ENCODE measurements at places on chromosomes 6 and 20.

DNA sequence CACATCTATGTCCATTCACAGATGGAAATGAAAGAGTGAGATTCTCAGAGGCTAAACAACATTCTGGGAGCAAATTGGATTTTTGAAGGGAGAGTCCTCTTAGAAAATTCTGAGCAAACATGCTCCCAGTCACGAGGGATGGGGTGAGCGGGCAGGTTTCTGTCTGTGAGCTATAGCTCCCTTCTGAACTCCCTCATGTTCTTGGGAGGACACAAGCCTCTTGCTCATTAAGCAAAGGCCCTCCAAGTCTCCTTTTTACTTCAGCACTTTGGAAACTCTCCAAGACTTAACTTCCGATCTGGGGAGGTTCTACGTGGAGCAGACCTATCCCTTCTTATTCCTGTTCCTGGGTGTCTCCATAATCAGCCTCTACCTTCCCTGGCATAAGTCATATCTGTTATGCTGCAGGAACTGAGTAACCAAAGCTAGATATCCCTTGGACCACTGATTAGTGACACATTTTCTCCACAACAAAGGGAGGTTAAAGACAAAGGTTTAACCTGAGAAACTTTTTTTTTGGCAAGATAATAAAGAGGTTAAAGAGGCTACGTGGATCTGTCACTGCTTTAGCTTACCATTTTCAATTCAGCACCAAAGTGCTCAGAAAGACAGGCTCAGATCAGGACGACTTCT, 33.0 kb upstream of the SMIM29 start:
- no peak for DNase-seq

DNA sequence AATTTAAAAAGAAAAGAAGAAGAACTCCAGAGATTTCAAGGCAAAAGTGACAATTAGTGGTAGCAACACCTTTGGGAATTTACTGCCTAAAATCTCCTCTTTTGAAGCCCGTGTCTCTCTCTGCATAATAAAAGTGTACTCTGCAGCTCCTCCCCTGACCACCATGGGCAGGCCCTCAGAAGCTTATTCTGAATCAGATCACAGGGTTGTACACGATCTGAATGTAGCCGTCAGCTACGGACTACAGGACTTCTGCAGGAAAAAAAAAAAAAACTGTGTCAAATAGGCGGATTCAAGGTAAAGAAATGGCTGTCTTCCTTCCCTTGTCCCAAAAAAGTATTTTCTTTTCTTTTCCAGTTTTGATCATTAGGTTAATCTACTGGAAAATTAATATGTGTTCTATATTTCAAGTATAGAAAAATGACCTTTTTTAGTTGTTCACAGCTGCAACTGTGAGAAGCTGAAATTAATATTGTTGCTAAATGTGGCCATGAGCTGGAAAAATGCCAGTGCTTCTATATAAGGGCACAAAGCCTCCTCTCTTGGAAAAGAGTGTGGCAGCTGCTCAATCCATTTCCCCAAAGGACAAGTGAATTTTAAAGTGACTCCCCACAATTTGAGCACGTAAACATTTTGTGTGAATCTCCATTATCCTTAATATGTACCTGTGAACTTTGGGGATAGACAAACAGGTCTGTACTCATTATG, 397.4 kb downstream of the C6orf118 start:
- DNase-seq = no peak

DNA sequence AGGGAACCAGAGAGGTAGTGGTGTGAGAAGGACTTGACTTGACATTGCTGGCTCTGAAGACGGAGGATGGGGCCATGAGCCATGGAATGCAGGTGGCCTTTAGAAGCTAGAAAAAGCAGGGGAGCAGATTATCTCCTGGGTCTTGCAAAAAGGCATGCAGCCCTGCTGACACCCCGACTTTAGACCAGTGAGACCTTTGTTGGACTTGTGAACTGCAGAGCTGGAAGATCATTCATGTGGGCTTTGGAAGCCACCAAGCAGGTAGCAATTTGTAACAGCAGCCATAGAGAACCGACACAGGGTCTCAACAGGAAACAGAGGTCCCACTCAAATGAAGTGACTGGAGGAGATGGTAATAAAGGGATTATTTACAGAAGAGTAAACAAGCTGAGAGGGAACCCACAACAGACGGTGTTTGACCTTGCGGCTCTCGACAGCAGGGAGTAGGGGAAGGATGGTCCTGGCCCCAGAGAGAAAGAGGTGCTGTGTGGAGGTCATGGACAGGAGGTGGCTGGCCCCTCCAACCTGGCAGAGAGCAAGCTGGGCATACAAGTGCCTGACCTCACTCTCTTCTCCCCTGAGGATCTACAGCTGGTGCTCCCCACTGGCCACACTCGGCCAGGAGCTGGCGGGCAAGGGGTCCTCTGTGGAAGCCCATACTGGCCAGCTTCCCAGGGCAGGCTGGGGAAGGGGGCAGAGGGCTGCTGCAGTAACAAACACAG, 43.9 kb downstream of the SLC22A23 start:
- no peak for DNase-seq

- no peak for DNase-seq
These were observed 4.8 kb upstream of the STX16 start for GRCh38 chr20:58646257-58646656.

GRCh38 chr20:1165521-1165920, 19.3 kb downstream of the TMEM74B start:
- DNase-seq = no peak

DNA sequence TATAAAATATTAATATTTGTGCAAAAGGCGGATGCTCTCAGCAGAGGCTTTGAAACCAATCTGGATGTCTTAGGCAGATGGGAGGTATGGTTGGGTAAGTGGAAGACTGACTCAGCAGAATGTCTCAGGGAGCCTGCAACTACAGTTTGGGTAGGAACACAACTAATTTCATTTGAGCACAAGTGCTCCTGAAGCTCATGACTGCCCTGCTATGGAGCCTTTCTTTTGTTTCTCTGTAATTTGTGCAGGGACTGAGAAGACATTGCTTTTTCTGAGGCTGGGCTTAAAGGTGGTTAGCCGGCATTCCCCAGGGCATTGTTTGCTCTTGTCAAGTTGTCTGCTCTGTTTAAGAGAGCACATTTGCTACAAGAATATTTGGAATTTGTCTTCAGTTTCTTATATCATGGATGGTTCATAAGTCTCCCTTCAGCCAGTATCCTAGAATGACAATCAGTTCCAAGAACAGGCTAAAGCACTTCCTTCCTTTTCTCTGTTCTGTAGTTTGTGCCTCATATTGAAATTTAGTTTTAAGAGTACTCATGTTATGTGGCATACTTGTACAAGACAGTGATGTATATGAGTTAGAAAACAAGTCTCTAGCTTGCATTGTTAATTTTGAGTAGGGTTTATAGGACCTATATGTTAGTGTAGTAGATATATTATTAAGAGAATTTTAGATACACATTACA, 208.3 kb downstream of the ZFAND3 start:
- no peak for DNase-seq

GRCh38 chr6:158018851-158019361, 37.2 kb downstream of the SYNJ2 start:
- no peak for DNase-seq

DNA sequence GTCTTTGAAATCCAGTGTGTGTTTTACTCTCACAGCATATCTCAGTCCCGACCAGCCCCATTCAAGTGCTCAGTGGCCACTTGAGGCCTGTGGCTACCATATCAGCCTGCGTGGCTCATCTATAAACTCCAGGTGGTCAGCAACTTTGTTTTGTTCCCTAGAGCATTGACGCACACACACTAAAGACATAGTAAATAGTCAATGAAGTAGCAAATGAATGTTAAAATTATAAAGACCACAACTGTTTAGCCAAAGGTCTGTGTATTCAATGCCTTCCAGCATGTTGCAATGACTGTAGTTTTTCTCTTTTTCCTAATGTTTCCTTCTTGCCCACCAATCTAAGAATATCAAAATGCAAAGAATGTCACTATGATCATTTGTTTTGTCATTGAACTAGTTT, 238.2 kb upstream of the ZNF217 start:
- no peak for DNase-seq

DNA sequence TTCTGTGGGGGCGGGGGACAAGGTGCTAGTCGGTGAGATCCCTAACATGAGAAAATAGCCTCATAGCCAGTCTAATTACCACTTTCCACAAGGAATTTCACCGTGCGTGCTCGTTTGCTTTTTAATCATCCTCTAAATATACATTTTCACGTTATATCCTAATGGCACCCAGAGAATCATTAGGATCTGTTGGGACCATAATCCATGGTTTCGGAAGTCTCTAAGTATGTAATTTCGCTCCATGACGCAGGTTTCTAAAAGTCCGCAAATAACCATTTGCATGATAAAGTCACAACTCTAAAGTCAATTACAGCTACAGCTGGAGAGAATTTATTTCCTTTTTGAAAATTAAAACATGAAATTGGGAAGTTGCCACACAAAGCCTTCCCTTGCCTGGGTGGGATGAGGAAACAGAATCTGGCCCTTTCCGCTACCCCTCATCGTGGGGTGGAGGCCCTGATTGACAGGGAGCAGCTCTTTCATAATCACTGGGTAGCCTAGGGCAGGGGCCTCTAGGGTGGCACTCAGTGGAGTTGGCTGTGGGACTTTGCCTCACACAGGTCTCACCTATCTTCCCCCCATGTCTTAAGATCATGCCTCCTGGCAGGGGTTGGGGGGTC, 81.9 kb downstream of the LRFN2 start:
- DNase-seq = peak; percentile 61

- DNase-seq = no peak
These were observed 71.2 kb downstream of the FYN start for GRCh38 chr6:111802015-111802414.

GRCh38 chr6:134172020-134172705, 119.7 kb upstream of the SLC2A12 start:
- no peak for DNase-seq

DNA sequence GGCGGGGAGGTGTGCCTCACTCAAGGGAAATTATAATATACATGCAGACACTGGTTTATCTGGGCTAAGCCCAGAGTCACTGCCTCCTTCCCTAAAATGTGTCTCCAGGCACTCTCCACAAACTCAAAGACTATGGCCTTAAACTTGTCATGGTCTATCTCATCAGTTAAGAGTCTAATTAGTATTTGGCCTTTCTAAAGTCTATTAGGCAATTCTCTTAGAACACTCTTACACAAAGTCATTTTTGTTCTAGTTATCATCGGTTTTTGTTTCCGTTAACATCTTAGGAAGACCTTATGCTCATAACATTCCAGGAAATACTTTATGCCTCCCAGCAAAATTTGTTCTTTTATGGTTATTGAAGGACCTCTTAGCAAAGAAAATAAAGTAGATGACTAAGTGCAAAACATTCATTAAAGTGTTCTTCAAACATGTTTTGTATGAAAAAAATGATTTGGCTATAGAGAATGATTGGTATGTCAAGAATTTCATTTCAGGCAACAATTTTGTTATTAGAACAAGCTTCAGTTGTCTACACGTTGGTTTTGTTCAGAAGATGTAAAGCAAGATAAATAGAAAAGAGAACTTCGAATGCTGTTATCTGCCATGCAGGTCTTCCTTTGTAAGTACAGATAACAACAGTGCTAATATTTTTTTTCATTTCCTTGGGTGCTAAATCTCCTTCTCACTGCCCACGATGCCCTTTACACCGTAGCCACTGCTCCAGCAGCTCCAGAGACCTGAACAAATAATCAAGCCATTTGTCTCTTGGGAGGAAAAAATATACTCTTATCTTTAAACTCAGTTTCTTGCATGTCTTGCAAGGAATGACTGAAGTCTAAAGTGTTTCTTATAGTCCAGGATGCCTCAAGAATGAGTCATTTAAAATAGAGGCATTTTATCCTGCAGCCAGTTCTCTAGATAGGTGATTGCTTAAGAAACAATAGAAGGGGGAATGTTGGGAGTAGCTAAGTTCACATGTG, 170.4 kb downstream of the HTR1B start:
- no peak for DNase-seq

DNA sequence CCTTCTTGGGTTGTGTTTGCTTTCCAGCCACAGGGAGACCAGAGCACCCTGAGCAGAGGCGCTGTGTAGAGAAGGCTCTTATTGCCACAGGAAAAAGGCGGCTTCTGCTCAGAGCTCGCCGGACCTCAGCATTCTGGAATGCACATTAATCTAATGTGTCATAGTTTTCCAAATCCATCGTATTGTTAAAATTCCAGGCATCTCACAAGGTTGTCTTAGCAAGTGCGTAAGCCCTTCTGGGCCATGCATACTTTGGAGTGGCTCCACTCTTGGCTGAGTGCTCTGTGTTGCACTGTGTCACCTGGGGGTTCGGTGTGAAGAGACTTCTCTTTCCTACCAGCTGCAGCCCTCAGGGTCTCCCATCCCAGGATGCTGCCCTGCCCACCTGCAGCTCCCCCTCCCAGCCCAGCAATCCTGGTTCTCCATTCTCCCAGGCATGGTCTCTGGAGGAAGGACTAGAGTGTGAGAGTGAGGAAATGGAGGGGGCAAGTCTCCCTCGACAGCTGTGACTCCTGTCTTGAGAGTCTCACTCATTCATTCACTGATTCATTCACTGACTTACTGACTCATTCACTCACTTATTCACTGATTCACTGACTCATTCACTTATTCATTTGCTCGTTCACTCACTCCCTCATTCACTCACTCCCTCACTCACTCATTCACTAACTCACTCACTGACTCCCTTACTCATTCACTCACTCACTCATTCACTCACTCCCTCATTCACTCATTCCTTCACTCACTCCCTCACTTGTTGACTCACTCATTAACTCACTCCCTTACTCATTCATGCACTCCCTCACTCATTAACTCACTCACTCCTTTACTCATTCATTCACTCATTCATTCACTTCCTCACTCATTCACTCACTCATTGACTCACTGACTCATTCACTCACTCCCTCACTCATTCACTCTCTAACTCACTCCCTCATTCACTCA, 83.7 kb upstream of the MPC1 start:
- DNase-seq = peak; percentile 3

GRCh38 chr20:50093240-50093639, 19.7 kb downstream of the UBE2V1 start:
- no peak for DNase-seq

DNA sequence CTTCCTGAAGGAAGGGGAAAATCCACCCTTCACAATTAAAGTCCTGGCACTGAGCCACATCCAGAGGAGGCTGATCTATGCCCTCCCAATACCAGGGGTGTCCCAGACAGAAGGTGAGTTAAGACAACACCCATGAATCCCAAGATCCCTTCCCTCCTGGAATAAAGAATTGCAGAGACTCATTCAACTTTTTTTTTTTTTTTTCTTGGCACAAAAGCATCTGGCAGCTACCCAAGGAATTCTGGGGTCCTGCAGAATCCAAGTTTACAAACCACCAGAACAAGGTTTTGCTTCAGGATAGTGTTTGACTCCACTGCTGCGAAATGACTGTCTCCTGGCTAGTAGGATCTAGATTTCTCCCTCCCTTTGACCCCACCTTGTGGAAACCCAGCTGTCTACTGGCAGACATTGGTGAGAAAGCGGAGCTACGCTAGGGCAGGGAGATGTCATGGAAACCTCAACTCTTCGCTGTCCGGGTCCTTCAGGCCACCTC, 37.4 kb downstream of the JAG1 start:
- no peak for DNase-seq

DNA sequence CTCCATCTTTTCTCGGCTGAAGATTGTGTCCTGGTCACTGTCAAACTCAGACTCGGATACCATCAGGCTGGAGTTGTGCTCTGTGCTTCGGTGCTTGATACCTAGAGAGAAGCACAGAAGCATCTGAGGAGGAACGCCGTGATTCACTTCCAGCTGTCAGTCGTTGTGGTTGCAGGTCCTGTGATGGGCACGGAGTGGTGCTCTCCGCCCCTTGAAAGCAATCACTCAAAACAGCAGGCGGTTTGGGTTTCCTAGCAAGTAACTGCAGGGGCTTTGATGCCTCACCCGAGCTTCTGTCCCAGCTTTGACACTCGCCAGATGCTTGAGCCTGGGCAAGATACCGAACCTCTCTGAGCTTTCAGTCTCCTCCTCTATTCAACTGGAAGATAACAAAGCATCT, 52.5 kb downstream of the ALDH5A1 start:
- no peak for DNase-seq

GRCh38 chr6:156980515-156980914, 203.3 kb downstream of the ARID1B start:
- no peak for DNase-seq

Data from suppressor macrophage treated with lipopolysaccharide for 1 hour (primary cell).